ENCODE measurements at places on chromosomes 1 and 21.

- DNase-seq, result no peak
These were observed 12.7 kb upstream of the B3GALNT2 start for GRCh38 chr1:235516862-235517446.

DNA sequence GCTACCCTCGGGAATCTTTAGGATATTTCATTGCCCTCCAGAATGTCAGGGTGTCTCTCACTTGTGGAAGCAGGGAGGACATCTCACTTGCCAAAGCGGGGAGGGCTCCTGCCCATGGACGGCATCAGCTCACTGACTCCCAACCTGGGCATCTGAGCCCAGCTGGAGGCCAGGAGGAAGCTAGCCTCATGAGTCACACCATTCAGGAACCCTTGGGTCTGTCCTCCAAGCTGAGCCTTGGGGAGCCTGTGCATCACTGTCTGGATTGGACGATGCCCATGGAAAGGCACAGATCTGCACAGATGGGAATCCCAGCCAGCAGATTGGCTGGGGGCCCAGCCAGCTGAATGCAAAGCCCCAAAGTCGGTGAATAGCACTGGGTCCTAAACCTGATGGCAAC lies 25.2 kb downstream of the WNT3A start:
- no peak for DNase-seq

GRCh38 chr1:7227654-7228053 lies 442.4 kb downstream of the CAMTA1 start:
- no peak for DNase-seq

DNA sequence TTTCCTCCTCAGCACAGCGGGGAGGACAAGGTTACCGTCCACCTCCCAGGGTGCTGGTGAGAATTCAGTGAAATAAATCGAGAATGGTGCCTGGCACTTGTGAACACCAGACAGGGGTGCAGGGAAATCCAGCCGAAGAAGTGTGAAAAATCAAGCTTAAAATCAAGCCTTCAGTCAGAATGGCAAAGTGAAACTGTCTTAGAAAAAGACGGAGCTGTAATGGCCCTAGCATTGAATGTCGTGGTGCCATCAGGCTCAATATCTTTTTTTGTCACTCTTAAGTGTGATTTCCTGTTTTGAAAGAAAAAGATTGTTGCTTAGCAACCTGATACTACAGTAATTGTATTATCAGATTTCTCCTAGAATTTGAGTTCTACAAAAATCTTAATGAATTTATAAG lies 22.1 kb downstream of the EDARADD start:
- no peak for DNase-seq

- peak; percentile 47 for DNase-seq
These were observed 95.3 kb upstream of the ACTRT2 start for GRCh38 chr1:2925918-2926317.

GRCh38 chr1:14363707-14364413 lies 234.6 kb upstream of the KAZN start:
- DNase-seq, result no peak

DNA sequence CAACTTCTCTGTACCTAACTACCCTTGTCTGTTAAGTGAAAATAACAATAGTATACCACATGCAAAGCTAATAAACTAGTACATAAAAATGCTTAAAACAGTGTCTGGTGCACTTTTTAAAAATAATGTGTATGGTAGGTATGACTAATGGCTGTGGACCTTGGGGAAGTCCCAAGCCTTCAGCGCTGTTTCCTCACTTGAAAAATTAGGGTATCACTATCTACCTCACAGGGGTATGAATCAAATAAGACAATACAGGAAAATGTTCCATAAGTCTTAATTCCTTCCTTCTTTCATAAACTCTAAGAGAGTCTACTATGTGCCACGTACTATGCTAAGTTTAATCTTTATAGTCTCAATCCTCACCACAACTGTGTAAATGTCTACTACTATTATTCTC lies 32.0 kb downstream of the EGLN1 start:
- no peak for DNase-seq

DNA sequence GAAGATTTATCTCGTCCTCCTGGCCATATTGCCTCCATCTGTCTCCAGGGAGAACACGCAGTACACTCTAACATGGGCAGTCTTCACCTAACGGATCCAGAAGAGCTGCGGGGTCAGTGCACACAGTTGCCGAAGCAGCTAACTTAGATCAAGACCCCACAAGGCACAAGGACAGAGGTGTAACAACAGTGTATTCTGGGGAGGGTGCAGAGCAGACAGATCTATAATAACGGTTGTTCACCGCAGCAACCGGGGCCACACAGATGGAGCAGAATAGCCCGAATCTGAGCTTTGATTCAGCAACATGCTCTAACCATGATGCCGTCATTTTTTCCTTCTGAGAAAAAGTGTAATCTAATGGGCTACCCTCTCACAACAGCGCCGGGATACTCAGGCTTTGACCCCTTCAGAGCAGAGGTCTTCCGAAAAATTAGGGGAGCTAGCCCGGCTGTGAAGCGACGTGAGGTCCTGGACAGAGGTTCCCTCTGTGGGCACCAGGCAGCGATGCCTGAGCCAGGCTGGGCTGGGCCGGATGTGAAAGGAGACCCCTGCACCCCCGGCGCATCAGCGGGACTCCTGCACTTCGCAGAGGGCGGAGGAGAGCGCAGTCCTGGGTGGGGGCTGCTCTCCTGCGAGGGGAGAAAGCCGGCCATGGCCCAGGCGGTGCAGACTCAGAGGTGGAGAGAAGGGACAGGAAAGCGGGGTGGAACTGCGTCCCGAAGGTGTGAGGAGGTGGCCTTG lies 57.5 kb downstream of the BCL9 start:
- peak; percentile 67 for DNase-seq

DNA sequence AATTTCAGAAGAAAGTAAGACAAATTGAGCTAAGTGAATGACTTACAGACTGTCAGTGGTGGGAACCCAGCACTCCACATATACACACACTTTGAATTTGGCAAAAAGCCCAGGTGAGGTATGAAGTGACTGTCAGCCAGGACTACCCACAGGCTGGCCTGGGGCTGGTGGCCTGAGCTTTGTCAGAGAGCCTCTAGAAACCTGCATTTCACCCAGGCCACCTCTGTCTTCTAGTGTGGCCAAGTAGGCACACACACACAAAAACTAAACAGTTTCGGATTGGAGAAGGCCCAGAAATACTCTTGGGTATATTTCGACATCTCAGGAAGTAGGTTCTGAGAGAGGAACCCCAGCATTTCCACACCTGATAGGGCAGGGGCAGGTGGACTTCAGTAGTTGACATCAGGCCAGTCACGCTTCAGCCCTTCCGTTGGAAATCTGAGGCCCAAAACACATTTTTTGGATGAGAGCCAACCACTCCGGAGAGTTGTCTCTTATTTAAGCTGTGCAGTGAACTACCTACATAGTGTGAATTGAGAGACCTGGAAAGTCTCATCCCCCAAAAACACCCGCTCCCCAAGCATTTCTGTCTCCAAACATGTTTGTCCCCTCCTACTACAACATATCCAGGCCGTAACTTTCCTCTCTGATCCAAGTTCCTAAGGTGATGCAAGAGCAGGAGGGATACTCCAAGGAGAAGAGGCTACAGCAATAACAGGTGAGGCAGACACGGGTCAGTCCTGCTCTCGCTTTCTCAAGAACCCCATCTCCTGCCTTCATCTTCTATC lies 167.2 kb upstream of the PROX1 start:
- DNase-seq, result no peak

DNA sequence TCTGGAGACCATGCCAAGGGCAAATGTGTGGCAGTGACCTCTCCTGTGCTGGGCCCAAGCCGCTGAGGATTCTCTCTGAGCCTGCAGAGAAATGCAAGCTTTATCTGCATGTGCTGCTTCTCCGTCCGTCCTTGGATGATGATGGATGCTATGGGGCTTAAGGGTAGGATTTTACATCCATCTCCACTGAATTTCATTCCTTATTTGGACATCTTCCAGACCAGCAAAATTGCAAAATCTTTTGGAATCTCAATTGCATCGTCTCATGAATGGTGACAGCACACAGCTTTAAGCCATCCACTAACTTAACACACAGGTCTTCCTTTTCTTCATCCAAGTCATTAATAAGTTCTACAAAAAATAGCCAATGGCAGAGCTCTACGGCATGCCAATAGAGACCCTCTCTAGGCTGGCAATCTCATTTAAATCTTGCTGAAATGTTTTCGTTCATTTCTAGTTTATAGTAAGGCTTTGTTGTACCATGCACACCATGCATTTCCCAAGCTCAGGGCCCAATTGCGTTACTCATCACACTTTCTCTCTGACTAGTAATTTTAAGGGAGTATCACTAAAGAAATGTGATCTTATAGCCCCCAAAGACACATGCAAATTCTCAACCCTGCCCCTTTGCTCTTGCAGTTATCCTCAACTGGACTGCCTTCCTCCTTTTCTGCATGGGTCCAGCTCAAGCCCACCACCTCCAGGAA lies 11.1 kb downstream of the BATF3 start:
- no peak for DNase-seq

DNA sequence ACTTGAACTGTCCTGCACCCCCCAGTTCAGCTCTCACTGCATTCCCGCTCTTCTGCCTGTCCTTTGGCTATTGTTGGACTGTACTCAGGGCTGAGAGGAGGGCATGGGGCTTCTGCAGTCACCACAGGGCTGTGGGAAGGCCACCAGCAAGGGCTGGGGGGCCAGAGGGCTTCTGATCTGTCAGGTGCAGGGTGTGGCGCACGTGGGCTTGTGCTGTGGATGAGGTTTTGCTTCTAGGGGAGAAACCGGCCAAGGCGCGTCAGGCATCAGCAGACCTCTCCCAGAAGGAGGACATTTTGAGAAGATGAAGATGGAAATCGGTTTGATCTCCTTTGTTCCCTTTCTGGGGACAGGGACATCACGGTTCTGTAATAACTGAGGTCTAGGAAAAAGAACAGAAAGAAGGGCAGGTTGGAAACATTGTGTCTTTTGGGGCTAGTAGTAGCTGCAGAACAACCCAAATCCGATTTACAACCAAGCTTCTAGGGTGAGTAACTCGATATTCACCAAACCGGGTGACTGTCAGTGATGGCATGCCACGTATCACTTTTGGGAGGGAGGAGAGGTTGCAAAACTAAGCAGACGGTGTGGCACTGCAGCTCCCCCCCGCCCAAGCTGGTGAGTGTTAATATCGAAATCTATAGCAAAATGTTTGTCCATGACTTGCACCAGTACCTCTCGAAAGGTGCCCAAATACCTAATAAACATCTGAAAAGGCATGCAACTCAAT lies 40.9 kb downstream of the AGPAT3 start:
- no peak for DNase-seq

GRCh38 chr1:156866249-156866909 lies 5.7 kb downstream of the NTRK1 start:
- peak; percentile 53 for DNase-seq

- peak; percentile 89 for DNase-seq
These were observed at the start of gene MTFR1L for GRCh38 chr1:25819491-25820246. Gene MTFR1L (plus strand): TSS chr1:25819954. CDS start chr1:25823105, 3,151 bp downstream.

GRCh38 chr1:234927312-234927970 lies 201.2 kb downstream of the TOMM20 start:
- DNase-seq, result no peak

DNA sequence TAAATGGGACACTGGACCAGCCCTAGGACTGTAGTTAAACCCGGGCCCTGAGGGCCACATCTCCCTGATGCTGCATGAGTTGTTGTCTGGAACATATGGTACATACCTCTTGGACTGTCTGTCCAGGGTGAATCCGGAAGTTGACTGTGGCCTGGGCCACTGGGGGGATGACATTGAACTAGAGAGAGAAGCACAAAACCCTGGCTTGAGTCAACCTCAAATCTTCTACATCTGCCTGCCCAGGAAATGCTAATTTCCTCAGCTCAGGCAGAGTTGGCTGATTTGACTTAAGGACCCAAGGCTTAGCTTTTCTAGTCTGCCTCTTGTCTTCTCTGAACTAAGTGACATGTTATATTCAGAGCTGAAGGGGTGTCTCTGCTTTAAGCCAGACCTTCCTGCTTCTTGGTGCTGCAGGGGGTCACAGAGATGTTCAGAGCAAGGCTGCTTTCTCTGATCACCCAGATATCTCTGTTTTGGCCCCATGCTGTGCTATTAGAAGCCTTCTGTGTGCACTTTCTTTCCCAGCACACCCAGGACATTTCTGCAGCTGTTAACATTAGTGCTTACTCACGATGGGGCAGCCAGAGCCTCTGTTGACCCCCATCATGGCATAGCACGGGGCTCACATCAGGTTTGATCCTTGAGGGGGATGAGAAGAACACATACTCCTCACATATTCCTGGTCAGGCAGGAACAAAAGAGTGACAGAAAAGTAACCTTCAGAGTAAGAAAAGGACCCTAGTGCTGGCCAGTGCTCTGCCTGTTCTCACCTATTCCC lies 9.6 kb downstream of the PM20D1 start:
- no peak for DNase-seq

DNA sequence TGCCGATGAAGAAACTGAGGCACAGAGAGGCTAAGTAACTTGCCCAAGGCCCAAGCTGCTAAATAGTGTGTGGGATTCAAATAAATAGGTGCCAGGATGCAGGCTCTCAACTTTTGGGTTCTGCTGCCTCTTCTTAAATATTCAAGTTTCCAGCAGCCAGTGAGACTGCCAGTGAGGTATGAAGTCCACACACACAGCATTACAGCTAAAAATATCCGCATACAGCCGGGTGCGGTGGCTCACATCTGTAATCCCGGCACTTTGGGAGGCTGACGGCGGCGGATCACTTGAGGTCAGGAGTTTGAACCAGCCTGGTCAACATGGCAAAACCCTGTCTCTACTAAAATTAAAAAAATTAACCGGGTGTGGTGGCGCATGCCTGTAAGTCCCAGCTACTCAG lies 78.4 kb upstream of the DIRAS3 start:
- no peak for DNase-seq

DNA sequence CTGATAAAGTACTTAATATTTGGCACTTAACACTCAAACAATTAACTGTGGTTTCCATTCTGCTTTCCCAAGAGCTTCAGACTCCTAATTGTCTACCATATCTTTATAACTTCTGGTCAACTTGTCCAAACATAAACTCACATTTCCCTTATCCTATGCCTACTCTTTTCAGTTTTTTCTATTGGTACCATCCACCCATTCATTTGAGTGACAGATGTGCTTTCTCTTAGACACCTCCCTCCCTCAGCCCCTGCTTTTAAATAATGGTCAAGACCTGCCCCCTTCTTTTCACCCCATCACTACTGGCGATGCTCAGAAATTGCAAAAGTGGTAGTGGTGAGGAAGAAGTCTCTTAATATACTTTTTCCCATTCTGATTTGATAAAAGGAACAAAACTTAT lies 5.5 kb downstream of the SLC16A4 start:
- DNase-seq, result no peak

DNA sequence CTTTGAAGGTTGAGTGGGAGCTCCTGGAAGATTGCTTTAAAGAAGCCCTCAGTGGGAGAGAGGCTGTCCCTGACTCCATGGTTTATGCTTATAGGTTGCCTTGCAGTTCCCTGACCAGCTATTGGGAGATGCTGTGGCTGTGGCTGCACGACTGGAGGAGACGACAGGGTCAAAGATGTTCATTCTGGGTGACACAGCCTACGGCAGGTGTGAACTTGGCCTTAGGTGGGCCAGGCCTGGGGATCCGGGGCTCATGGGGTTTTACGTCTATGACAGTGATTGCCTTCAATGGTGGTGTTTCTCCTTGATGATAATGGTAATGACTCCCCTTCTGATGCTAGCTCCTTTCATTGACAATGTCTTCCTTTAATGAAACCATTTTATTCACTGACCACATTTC lies 692 bp downstream of the DPH2 start:
- DNase-seq, result no peak
